ENCODE measurements at places on chromosomes 13 and 19.
A peak's percentile ranks its signal among the peaks of the same experiment; 100 is the strongest.

DNA sequence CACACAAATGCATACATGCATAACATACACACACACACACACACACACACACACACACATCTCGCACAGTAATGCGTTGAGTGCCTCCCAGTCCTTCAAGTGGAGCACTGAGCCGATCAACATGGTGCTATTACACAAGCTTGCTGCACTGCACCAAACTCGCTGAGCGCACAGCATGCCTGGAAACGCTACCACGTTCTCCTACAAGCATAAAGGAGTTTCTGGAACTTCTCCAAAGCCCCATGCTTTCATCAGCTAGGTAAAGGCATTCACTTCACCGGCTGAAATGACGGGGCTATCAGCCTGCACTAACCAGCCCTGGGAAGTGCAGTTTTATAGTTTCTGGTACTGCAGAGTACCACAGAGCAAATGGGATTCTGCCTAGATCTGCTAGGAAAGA lies 92.7 kb downstream of the FGF14 start:
- DNase-seq, result no peak

DNA sequence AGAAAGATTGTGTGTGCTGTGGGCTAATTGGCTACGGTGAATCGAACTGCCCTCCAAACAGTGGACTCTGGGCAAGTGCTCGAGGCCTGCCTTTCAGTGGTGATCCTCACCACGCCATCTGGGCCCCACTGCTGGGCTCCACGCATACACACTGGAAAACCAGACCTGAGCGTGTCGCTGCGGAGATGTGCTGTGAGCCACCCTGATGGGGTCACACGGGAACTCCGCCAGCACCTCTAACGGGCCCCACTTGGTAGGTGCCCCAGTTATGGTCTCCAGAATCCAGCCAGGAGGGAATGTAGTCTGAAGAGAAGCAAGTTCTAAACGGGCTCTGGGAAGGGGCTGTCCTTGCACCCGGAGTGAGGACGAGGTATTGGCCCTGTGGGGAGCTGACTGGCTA lies 39.3 kb downstream of the C13orf46 start:
- no peak for DNase-seq

DNA sequence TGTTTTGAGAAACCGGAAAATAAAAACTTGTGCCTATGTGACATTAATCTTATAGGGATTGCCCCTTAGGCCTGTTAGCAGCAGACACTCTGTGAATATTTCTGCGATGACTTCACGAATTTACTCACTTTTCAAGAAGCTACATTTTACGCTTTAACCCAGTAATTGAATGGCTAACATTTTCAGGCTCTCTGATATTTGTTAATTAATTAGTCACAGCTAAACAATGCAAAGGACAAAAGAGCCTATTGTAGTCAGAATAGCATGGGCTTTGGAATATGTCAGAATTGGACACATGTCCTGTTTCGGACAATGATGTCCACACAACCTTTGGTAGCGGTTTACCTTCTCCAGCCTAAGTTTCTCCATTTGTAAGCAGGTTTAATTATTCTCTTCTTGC lies 506.6 kb downstream of the EFNB2 start:
- DNase-seq, result no peak

DNA sequence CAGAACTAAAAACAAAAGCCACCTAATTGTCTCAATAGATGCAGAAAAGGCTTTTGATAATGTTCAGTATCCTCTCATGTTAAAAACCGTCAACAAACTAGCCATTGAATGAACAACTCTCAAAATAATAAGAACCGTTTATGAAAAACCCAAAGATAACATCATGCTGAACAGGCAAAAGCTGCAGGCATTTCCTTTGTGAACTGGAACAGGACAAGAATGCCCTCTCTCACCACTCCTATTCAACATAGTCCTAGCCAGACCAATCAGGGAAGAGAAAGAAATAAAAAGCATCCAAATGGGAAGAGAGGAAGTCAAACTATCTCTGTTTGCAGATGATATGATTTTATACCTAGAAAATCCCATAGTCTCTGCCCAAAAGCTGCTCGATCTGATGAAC lies 179.6 kb upstream of the EDNRB start:
- no peak for DNase-seq

- DNase-seq, result no peak
These were observed 5.2 kb downstream of the DUXA start for GRCh38 chr19:57161985-57162539.

DNA sequence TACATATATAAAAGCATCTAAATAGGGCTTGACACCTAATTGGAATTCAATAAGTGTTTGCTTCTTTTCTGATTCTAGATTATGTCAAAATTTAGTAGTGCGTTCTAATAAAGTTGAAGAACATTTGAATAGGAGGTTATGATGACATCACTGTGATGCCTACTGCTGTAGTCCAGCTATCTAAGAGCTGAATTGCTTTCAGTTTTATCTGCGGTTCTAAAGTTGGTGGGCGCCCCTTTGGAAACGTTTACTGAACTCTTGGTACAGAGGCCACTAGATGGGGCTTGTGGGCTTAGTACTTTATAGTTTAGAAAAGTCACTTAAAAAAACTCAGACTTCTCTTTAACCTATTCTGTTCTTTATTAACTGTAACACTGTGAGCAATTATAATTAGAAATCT lies 776.9 kb downstream of the GPC5 start:
- no peak for DNase-seq

GRCh38 chr13:98853771-98854221 lies 101.3 kb upstream of the SLC15A1 start:
- DNase-seq, result peak; percentile 59

GRCh38 chr13:113848431-113849260 lies 15.2 kb downstream of the GAS6 start:
- DNase-seq, result no peak

DNA sequence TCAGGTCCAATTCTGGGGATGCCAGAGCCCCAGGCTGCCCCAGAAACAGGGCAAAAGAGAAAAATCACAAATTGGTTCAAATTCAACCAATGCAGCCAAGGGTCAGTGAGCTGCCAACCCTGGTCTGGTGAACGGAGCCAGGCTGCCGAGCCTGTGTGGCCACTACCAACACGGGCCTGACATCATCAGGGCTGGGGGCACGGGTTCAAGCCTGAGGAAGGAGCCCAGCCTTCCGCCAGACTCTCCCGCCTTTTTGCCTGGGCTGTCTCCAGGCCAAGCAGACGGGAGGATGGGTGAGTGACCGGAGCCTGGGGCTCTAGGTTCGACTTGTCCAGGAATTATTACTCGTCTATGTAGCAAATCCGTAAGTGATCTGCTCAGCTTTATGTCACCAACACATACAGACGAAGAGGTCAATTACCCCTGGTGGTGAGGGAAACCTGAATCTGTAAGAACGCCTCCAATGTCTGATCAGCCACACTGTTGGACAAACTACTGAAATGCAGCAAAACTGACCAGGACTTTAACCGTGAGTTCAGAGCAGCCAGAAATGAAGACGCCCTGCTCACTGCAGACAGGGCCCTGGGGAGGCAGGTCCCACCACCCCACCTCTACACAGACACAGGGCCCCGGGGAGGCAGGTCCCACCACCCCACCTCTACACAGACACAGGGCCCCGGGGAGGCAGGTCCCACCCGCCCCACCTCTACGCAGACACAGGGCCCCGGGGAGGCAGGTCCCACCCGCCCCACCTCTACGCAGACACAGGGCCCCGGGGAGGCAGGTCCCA lies 31.8 kb downstream of the RAB20 start:
- DNase-seq, result no peak

DNA sequence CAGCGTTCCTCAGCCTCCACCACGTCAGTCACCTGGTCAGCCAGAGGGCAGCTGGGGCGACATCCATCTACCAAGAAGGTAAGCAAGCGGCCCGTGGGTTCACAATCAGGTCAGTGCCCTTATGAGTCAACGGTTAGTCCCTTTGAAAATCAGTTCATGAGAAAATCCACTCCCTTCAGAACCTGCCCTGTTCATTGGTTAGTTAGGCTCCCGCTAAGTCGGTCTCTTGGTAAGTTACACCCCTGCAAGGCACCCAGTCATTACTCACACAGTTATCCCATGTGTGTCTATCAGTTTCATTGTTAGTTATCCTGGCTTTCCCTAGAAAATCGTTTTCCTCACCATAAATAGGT lies 564 bp downstream of the SIGLECL1 start:
- DNase-seq, result no peak

GRCh38 chr19:35712567-35713505 lies 5.0 kb upstream of the KMT2B start:
- peak; percentile 64 for DNase-seq

DNA sequence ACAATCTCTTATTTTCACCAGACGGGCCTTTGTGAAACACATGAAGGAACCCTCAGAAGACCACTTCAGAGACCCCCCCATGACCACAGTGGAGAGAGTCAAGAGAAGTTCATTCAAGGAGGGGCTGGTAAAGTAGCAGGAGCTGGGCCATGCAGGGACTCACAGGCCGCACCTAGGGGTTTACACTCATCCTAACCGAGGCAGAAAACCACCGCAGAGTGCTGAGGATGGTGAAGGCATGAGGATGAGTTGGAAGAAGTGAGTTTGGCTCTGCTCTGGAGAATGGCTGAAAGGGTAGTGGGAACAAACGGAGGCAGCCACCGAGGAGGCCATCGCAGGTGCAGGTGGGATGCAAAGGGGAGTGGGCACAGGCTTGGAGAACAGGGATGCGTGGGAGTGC lies 1046.9 kb downstream of the UQCRFS1 start:
- DNase-seq, result no peak

DNA sequence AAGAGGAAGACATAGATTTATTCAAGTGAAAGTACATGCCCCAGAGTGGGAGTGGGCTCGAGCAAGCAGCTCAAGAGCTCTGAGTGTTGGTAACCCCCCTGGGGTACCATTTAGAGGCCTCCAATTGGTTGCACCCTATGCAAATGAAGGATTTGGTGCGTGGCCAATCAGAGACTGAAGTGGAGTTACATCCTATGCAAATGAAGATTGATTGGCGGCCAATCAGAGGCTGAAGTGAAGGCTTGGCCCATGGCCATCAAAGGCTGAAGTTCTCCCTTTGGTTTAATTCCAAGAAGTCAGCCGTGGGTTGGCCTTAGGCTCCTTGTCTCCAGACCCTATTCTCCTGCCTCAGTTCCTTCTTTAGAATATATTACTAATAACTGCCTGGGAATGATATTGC lies 12.9 kb upstream of the IGFL1 start:
- no peak for DNase-seq

GRCh38 chr19:28744014-28744413 lies 468.9 kb downstream of the UQCRFS1 start:
- DNase-seq, result no peak

- no peak for DNase-seq
These were observed 174.7 kb downstream of the DLEU7 start for GRCh38 chr13:50668691-50669271.

GRCh38 chr19:17172624-17173345 lies 42.4 kb upstream of the USE1 start:
- no peak for DNase-seq

- DNase-seq, result peak; percentile 98
These were observed at the start of gene MRPS12 for GRCh38 chr19:38930776-38931520. Gene MRPS12 (plus strand): TSS chr19:38930944. CDS start chr19:38931295, 351 bp downstream.

- peak; percentile 80 for DNase-seq
These were observed 5.5 kb upstream of the ZNF428 start for GRCh38 chr19:43624933-43625332.

GRCh38 chr19:14795078-14795721 lies 16.8 kb upstream of the ADGRE2 start:
- DNase-seq, result no peak

- no peak for DNase-seq
These were observed 1.3 kb downstream of the SHISA7 start for GRCh38 chr19:55441692-55442321.

DNA sequence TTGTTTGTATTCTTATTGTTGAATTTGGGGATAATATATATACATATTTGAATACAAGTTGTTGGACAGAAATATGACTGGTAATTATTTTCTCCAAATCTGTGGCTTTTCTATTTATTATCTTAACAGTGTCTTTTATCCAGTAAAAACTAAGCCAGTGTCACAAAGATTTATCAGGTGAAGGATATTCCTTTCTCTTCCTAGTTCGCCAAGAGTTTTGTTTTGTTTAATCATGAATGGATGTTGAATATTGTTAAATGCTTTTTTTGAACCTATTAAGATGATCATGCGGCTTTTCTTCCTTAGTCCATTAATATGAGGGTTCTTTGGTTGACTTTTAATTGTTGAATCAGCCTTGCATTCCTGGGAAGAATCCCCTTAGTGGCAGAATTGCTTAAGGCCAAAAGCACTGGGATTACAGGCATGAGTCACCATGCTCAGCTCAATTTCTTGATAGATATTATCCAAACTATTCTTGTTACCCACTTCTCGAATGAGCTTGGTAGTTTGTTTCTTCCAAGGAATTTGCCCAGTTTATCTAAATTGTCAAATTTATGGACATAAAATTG lies 53.3 kb downstream of the TEX26 start:
- DNase-seq, result no peak

GRCh38 chr13:44765001-44765471 lies 188.9 kb upstream of the TSC22D1 start:
- no peak for DNase-seq

DNA sequence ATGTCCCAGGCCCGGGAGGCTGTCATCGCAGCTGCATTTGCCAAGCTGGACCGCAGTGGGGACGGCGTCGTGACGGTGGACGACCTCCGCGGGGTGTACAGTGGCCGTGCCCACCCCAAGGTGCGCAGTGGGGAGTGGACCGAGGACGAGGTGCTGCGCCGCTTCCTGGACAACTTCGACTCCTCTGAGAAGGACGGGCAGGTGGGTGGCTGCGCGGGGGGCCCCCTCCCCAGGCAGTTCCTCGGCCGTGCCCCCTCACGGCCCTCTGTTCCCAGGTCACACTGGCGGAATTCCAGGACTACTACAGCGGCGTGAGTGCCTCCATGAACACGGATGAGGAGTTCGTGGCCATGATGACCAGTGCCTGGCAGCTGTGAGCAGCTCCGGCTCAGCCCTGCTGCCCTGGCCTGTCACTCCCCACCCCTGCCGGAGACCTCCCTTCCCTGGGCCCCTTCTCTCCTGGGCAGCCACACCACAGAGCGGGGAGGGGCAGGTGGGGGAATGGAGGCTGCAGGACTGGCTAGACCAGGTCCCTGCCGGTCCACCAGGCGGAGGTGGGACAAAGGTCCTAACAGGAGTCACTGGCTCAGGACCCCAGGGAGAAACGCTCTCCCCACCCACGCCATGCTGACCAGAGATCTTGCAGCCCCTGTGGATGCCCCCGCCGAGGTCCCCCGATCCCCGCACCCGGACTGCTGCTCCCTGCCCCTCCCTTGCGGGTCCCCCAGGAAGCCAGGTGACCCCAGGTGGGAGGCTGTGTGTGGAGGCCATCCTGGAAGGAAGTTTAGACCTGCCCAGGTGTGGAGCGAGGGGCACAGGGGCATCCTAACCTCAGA lies 1.1 kb downstream of the CAPS start:
- DNase-seq, result no peak

GRCh38 chr13:110308656-110309359 lies 1.7 kb downstream of the COL4A2 start:
- no peak for DNase-seq

All from activated T-helper 1 cell treated with anti-CD3 and anti-CD28 coated beads, Interleukin-12 subunit alpha, Interleukin-12 subunit beta, Interleukin-2, Interleukin-4 antibody, amounts not matched to agents 30 ng/mL and 10 ng/mL and 1 ng/mL, durations not matched to agents 14 hours and 24 hours and 36 hours (primary cell).